ENCODE measurements at places on chromosomes 7 and 10.

DNA sequence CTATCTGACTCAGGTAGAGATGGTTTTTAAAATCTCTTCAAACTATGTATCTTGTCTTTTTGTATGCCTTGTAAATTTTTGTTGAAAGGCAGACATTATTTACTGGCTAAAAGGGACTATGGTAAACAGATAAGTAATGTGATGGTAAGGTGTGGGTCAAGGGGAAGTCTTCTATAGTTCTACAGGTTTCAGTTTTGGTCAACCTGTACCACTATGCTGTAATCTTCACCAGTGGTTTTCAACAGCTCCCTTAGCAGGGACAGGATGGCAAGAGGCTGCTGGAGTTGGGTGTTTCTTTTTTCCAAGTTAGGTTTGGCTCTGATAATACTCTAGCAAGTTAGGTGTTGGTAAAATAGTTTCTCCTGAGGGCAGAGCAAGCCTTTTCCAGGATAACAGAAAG lies 32.7 kb upstream of the FZD8 start:
- no peak for DNase-seq

GRCh38 chr10:60042914-60043313 lies 136.6 kb upstream of the CCDC6 start:
- peak; percentile 63 for DNase-seq

- peak; percentile 29 for DNase-seq
These were observed 86.7 kb downstream of the AVL9 start for GRCh38 chr7:32582036-32582435.

DNA sequence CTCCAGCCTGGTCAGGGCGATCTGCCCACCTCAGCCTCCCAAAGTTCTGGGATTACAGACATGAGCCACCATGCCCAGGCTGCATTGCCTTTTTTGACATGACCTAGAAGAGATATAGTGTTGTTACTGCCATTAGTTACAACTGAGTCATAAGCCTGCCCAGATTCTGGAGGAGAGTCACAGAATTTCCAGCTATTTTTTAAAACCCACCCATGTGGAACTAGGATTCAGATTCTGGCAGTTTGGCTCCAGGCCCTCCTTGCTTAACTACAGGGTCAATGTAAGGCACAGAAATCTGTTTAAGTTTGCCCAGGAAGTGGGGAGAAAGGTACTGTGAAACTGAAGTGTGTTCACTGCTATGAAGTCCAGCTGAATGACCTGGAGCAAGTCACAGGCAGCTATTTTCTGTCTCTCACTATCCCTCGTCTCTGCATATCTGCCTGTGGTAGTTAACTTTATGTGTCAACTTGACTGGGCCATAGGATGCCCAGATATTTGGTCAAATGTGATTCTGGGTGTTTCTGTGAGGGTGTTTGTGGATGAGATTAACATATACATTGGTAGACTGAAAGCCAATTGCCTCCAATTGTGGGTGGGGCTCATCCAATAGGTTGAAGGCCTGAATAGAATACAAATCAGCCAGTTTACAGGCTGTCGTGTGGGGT lies 8.4 kb upstream of the MARVELD1 start:
- no peak for DNase-seq

GRCh38 chr10:118783776-118784545 lies 29.2 kb upstream of the CACUL1 start:
- no peak for DNase-seq

DNA sequence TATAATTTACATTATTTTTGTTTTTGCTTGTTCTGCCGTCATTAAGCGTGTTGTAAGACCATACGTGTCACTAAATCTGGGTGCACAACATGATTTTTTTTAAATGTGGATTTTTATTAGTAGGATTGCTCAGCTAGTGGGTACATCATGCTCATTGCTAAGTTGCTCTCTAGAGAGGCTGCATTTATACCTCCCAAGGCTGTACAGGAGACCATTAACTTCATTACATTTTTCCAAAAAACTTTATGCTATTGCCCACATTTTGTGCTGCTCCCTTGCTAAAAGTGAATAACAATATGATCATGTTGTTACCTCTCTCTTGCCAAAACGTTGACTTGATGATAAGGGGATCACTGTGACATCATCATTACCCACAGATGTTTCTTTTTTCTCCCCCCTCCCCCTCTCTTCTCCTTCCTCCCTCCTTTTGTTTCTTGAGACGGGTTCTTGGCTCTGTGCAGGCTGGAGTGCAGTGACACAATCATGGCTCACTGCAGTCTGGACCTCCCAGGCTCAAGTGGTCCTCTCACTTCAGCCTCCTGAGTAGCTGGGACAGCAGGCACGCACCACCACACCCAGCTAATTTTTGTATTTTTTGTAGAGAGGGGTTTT lies 65.1 kb downstream of the BMPR1A start:
- DNase-seq = no peak

GRCh38 chr7:156091519-156092080 lies 279.3 kb upstream of the SHH start:
- DNase-seq = no peak

DNA sequence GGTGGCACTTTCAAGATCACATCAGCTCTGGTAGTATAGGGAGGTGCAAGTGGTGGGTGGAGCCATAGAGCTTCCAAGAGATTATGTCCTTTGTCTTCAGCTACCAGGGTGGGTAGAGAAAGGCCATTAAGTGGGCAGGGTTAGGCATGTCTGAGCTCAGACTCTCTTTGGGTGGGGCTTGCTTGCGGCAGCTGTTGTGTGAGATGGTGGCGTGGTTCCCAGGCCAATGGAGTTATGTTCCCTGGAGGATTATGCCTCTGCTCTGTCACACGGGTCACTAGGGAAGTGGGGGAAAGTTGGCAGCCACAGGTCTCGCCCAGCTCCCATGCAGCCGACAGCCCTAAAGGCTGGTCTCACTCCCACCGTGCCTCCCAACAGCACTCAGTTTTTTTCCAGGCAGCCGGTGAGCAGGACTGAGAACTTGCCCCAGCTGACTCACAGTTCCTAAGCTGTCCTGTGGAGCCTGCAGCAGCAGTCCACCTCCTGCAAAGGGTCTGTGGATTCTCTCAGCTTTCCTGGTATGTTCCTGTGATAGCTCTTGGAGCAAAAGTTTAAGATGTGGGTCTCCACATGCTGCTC lies 459.0 kb downstream of the SH2D4B start:
- no peak for DNase-seq
